ENCODE measurements at places on chromosomes 13 and 19.

DNA sequence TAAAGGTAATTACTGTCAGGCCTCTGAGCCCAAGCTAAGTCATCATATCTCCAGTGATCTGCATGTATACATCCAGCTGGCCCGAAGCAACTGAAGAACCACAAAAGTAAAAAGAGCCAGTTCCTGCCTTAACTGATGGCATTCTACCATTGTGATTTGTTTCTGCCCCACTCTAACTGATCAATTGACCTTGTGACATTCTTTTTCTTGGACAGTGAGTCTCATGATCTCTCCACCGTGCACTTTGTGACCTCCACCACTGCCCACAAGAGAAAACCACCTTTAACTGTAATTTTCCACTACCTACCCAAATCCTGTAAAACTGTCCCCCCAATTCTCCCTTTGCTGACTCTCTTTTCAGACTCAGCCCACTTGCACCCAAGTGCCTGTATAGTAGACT lies 17.2 kb upstream of the CXCL17 start:
- DNase-seq: no peak

DNA sequence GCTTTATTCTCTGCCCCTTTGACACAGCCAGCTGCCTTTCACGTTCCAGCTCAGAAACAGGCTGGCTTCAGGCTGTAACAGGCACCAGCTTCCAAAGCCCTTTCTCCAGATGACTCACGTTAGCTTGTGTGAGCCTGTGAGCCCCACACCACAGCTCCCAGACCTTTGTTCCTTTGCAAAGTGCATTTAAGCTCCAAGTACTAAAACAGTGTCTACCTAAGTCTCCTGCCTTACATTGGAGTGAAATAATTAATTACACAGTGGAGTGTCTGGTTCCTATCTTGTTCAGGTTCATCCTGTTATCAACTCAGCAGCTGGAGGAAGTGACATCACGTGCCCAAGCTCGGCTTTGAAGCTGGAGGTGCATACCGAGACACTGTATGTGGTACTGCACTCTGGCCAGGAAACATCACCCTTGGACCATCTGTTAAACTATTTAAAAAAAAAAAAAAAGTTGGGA lies 475.8 kb downstream of the FOXO1 start:
- DNase-seq: peak; percentile 93

DNA sequence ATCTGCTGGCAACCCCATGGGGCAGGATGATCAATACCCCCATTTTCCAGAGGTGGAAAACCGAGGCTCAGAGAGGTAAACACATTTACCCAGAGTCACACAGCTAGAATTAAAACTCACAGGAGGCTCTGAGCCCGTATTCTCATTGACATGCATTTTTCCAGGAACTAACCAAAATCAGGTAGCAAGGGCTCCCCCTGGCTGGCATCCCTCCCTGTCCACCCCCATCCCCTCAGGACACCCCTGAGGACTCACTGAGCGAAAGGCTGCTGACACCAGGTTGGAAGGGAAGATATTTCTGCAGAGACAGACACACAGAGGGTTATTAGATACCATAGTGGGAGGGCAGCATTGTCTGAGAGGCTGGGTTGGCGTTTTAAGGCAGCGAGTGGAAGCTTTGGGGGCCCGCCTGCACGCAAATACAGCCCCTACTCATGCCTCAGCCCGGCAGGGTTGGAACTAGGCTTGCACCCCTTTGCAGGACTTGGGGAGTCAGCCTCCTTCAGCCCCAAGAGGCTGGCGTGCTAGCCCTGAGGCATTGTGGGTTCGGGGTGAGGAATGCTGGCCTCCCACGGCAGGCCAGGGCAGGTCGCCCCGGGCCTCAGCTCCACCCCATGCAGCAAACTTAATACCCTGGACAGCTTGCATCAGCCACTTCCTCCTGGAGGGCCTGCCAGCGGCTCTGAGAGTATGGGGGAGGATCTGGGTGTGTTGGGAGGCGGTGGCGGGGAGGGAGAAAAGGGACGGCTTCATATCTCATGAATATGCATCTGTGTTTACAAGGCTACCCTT lies 3.9 kb downstream of the SLC1A5 start:
- peak; percentile 97 for DNase-seq

- DNase-seq: no peak
Measured at GRCh38 chr13:85725433-85725832, 73.8 kb downstream of the SLITRK6 start.

Measured in islet precursor cell (in vitro differentiated cells).